CD4-positive, CD25-positive, alpha-beta regulatory T cell (primary cell): ENCODE measurements at places on chromosomes 4 and X.

- DNase-seq: no peak
Observed at GRCh38 chr4:128663325-128663724, 146.2 kb upstream of the JADE1 start.

- no peak for DNase-seq
Observed at GRCh38 chr4:119692001-119692400, 63.4 kb upstream of the PDE5A start.

DNA sequence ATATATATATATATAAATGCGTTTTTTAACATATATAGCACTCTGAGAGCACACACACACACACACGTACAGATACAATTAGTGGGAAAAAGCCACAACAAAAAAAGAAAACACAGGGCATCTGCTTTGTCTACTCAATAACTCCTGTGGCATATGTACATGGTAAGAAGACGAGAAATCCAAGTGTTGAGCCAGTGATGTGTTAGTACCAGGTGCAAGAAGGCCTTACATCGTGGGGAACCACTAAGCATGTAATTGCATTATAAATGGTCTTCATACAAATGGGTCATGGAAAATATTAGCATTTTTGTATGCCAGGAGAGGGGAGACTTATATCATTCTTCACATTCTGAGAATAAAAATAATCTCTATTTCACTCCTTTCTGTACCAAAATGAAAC, 62.7 kb upstream of the FAM47B start:
- no peak for DNase-seq

GRCh38 chr4:27008679-27009078, 148.0 kb downstream of the STIM2 start:
- DNase-seq: no peak

DNA sequence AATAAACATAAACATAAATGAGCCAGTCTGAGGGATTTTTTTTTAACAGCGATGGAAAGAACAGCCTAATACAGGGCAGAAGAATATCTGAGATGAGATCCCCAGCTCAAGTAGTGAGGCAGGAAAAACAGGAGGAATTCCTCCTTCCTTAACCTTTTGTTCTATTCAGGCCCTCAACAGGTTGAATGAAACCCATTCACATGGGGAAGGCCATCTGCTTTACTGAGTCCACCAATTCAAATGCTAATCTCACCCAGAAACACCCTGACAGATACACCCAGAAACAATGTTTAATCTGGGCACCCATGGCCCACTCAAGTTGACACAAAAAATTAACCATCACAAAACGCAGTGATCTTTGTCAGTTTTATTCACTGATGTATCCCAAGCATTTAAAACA, 45.5 kb downstream of the SMIM31 start:
- DNase-seq: no peak

DNA sequence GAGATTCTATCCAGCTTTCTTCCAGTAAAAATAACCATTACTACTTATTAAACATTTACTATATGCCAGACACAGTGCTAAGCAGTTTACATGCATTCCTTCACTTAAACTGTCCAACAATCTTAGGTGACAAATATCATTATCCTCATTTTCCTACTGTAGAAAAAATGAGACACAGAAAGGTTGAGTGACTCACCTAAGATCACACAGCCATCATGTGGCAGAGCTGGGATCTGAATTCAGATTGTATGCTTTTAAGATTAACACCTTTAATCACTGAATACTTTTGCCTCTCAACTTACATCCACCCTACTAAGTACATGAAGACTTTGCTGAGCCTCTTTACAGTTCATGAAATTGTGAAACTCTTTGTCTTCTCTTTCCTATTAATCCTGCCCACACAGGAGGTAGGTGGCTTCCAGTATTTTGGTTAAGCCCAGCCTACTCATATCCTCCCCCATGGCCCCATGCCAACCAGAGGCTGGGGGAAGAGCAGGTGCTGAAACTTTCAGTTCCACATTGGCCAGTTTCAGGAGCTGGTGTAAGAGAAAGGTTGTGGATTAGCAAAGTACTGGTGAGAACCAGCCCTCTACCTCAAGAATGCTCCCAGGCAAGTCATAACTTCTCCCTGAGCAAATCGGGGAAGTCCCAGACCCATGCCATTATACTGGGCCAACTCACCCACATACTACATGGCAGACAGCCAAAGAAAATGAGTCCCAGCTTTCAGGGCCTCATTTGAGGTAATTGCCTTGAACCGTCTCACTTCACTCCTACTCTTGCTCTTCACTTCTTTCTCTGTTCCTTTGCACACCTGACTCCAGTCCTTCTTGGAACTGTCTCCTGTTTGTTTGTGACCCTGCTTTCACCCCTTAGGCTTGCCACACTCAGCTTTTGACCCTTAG, 211.1 kb downstream of the GUCY2F start:
- DNase-seq: no peak

DNA sequence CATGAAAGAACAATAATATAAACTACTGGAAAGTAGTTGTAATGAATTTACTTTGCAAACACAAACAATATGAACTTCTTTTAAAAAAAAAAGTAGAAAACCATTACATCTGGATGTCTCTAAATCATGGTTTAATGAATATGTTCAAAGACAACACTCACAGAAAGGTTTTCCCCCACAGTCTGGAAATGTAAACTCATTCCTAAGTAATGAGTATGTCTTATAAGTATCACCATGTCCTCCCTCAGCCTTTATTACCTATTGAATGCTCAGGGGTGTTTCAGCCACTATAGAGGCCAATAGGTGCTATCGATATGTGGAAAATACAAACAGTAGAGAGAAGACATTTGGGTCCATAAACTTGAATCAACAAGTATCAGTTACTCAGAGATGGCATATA, 186.7 kb downstream of the PALLD start:
- no peak for DNase-seq

GRCh38 chrX:18681996-18682395, 10.1 kb upstream of the RS1 start:
- DNase-seq: no peak

- no peak for DNase-seq
Observed at GRCh38 chr4:27873596-27873995, 1013.0 kb downstream of the STIM2 start.
